Stimulated activated CD8-positive, alpha-beta memory T cell treated with anti-CD3 and anti-CD28 coated beads, Interleukin-7, amount 100 ng/mL, for 48 hours (primary cell): ENCODE measurements at places on chromosomes 2 and 18.
A peak's percentile ranks its signal among the peaks of the same experiment; 100 is the strongest.

GRCh38 chr2:151576080-151576479 is 158.2 kb downstream of the NEB start:
- no peak for DNase-seq

GRCh38 chr2:51866361-51866760 is 834.4 kb upstream of the NRXN1 start:
- no peak for DNase-seq

- no peak for DNase-seq
These were observed 54.5 kb upstream of the TMEM163 start for GRCh38 chr2:134773335-134773734.

DNA sequence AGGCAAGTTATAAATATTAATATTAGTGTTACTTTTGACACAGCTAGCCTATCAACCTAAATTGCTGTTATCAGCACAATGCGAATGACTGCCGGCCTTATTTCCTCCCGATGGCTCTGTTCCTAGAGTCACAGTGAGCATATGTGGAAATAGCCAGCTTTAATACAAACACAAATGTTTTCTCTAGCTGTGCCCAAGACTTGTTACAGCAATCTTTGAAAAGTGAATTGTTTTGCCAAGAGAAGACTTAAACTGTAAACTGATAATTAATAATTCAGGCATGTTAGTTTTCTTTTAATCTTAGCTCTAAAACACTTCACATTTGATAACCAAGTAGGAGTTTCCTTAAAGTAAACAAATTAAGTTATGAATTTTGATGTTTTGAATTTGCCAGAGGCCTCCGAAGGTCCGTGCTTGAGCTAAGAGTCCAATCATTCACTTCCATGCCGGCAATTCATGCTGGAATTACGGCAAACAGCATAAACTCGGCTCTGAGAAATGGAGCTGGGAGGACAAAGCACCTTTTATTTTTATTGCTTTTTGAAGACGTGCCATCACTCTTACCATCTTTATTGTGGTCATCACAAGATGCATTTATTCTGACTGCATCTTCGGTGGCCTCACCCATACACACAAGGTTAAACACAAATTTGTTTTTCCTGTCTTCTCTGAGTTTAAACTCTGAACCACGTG is 184.5 kb upstream of the CWC22 start:
- DNase-seq: no peak

- DNase-seq: no peak
These were observed 147.7 kb downstream of the TWIST2 start for GRCh38 chr2:238995634-238996033.

GRCh38 chr2:206389164-206389563 is 54.2 kb upstream of the ADAM23 start:
- DNase-seq: no peak

GRCh38 chr18:54222922-54223567 is 1.4 kb downstream of the MBD2 start:
- peak; percentile 22 for DNase-seq

DNA sequence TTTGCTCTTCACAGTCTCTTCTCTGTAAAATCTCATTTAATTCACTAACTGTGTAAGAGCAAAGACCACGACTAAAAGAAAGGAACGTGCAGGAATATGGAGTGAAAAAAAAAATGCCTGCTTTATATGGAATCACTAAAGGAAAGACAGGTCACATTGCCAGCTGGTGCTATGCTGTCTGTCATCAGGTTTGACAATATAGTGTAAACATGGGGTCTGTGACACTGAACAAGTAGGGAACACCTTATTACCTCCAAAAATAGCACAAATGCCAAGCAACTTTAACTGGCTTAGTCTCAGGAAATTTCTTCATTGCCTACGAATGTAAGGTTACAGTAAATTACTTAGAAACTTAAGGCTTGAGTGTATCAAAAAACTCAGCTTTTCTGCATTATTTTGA is 364.5 kb upstream of the LINC00305 start:
- no peak for DNase-seq

- no peak for DNase-seq
These were observed 18.2 kb upstream of the PPM1B start for GRCh38 chr2:44150473-44150872.

DNA sequence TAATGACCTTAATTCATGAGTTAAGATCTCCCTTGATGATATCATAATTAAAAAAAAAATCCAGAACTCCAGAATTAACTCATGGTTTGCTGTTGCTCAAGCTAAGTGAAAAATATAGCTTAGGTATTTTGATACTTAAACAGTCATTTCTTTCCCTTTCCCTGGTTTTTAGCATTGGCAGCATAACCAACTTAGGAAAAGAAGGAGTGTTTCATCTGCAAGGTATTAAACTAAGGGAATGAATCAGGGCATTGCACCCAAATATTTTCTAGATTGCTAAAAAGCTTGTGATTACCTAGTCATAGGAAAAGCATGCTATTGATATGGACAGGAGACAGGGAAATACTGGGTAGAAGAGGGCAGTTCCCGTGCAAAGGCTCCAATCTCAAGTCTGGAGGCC is 207.2 kb downstream of the LRP1B start:
- no peak for DNase-seq

DNA sequence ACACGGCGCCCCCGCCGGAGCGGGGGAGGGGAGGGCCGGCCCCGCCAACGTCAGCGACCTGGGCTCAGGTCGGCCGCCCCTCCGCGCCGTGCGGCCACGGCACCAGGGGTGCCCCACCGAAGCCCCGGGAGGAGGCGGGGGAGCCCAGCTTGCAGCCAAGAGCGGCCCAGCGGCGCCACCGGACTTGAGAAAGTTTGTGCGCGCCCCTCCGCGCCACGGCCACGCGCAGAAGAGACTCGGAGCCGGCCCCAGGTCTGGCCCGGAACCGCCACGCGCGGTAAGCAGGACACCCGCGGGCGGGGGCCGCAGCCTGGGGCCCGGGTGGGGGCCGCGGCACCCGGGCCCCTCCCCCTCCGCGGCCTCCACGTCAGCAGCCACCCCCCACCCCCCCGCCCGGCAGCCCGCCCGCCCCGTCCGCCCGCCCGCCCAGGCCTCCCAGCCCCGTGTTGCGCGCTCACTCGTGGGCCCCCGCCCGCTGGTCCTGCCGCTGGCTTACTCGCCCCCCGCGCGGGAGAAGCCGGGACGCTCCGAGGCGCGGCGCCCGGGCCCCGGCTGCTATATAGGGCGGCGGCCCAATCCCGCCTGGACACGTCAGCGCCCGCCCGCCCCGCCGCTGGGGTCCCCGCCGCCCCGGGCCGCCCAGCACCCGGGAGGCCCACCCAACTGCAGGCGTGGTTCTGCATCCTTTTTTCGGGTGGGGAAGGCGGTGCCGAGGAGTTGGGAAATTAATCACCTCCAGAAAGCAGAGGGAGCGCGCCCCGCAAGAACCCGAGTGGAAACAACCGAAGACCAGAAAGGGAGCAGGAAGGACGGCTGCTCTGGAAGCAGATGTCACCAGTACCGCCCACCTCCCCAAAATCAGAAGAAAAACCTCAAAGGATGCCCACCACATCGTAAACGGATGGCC is 42.9 kb downstream of the HDLBP start:
- peak; percentile 55 for DNase-seq

- no peak for DNase-seq
These were observed 52.7 kb downstream of the LBH start for GRCh38 chr2:30283931-30284565.

- DNase-seq: no peak
These were observed 6.6 kb upstream of the DNAH7 start for GRCh38 chr2:196075196-196075595.

DNA sequence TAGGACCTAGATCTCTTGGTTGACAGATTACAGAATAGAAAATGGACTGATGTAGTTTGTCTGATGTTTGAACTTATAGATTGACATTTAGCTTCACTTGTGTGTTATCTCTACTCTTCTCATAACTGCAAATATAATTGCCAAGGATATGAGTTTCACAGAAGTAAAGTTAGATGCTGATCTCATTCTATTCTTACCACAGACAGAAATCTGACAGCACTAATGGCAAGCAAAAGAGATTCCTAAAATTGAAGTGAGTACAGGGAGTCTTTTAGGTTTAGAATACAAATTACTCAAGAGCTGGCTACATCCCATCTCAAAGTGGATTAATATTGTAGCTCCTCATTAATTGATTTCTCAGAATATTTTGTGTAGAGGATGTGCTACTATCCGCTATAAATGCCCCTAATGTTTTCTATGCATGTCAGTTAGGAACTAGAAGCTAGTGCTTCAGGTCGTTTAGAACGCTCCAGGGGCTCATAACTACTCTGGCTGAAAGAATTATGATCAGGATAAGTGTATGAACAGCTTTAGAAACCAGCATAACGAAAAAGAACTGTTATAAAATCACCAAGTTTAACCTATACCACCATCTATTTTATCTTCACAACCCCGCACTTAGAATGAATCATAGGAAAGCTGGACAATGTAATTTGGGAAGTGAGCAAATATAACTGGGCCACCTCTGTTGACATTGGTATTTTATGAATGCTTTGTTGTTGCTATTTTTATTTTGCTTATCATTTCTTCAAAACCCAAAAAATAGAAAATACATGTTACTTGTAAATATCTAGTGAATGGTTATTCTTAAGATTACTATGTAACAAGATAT is 378.8 kb upstream of the REG3G start:
- DNase-seq: no peak

- DNase-seq: no peak
These were observed 1534.4 kb downstream of the LRP1B start for GRCh38 chr2:140596447-140596846.

GRCh38 chr2:3445891-3446290 is 66.4 kb downstream of the TRAPPC12 start:
- DNase-seq: no peak

DNA sequence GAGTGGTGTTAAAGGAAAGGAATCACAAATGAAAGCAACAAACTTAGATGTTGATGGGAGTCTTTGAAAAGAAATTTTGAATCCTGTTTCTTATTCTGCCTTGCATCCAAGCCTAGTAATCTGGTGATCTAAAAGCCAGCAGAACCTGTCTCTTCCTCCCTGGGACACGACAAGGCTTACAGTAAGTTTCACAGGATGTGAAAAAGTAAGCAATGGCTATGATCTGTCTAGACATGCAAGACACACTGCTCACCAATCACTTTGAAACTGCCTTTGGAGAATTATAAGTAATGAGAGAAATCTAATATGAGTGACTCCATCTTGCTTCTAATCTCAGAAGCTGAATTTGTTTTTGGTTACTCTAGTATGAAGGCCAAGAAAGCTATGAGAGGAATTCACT is 103.7 kb downstream of the KCNH7 start:
- DNase-seq: no peak

DNA sequence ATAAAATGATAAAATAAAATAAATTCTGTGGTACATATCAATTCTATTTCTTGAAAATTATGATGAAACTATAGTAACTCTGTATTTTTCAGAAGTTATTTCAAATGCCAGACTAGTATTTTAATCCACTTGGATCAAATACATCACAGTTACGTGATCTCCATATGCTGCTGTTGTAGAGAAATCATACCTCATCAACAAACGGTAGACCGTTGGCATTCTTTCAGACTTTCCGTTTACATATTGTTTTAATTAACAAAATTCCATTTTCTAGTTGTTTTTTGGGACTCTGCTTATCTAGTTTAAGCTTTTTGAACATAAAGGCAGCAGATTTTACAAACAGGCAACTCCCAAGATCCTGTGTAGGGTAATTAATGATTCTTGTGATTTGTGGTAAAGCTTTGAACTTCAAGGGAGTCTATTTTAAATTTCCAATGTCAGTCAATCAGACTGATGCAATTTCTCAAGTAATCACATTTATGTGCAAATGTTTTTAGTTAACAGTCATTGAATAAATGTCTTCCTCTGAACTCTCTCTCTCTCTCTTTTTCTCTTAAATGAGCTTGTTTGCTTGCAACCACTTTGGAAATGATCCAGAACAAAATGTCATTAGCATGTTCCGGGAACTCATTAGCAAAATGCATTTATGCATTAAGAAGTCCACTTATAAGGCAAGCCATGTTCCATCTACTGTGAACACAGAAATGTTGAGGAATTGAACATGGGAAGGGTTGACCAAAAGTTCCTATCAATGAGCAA is 31.8 kb downstream of the NYAP2 start:
- no peak for DNase-seq

DNA sequence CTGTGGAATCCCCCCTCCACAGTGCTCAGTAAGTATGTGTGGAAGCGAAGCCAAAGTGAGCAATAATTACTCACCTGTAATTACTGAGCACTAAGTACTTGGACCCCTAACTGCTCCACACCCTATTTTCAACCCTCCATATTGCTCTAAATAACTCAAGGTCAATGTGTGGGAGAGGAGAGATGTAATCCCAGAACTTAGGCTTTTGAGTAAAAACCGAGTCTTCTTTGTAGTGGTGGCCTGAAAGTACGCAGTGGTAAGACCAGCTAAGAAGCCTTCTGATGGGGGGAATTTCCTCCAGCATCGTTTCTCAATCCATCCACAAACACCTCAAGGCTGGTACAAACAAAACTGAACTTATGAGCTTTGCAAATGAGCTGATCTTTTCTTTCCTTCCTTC is 551.6 kb downstream of the ZEB2 start:
- DNase-seq: no peak

DNA sequence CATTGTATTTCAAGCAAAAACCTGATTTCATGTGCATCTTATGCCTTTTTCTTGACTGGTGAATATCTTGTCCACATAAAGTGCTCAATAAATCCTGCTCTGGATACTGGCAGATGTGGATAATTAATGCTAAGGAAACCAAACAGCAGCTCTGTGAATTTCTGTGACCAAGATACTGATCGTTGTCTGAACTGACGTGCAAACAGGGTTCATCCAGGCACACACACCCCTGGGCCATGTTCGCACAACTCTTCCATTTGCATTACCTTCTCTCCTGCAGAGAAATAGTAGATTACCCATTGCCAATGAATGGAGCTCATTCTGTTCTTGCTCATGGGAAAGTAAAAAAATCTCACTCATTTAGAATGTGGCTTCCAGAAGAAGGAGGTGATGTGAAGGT is 316.2 kb upstream of the TRIB2 start:
- DNase-seq: no peak

DNA sequence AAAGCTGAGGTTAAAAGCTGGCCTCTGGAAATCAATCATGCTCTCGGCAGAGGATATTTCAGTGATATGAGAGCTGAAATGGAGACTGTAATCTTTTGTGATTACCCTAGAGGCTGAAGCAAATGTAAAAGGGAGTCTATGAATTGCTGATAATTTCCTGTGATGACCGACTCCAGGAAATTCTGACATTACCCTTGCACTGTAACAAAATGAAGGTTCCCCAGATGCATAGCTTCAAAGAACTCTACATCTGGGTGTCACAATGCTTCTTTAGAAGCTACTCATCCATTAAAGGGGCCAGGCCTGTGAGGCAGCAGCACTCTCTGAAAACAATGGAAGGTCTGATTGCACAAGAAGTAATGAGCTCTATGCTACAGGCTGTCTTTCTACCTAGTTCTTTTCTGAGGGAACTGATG is 268.2 kb upstream of the SESTD1 start:
- no peak for DNase-seq

DNA sequence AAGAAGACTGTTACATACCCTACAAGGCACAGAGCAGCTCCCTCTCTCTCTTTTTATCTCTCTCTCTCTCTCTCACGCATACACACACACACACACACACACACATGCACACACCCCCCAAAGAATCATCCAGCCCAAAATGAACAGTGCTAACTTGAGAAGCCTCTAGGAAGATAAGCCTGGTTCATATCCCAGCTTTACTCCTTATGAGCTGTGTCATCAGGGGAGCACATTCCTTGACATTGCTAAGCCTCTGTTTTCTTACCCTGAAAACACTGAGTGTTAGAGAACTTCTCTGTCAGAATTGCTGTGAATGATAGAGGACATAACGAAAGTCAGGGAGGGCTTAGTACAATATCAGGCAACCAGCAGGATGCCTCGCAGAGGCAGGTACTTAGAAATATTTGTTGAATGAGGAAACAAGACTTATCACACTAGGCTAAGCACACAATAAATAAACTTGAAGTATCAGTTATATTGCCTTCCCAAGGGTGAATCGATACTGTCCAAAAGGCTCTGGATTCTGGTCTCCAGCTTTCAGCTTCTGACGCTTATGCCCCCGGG is 725.6 kb upstream of the ID2 start:
- no peak for DNase-seq
